Fibroblast of skin of right quadriceps (primary cell): ENCODE measurements at places on chromosomes 2 and 18.

GRCh38 chr2:71700041-71700657, 246.8 kb downstream of the DYSF start:
- no peak for DNase-seq

- DNase-seq, result no peak
These were observed 220.2 kb downstream of the SUCLG1 start for GRCh38 chr2:84238907-84239306.

DNA sequence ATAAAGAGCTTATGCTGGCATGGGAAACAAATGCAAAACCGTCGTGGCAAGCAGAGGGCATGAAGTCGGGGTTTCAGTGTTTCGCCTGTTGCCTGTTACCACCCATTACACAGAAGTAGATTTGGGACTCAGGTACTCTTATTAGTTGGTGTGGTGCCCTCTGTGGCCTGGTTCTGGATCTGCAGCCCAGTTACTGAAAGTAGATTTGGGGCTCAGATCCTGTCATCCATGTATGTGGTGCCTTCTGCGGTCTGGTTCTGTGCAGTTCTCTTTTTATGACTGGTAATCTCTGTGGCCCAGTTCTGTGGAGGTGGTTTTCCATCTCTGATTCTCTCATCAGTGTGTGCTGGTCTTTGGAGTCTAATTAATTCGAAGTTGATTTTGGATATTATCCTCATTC, 45.2 kb downstream of the ADNP2 start:
- DNase-seq, result no peak

DNA sequence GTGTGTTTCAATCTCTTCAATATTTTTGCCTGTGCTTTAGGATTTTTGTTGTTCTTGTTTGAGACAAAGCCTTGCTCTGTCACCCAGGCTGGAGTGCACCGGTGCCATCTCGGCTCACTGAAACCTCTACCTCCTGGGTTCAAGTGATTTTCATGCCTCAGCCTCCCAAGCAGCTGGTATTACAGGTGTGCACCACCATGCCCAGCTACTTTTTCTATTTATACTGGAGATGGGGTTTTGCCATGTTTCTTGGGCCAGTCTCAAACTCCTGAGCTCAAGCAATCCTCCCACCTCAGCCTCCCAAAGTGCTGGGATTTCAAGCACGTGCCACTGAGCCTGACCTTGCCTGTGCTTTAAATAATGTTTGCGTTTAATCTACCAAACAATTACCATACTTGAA, 43.1 kb upstream of the DOK6 start:
- DNase-seq, result no peak

DNA sequence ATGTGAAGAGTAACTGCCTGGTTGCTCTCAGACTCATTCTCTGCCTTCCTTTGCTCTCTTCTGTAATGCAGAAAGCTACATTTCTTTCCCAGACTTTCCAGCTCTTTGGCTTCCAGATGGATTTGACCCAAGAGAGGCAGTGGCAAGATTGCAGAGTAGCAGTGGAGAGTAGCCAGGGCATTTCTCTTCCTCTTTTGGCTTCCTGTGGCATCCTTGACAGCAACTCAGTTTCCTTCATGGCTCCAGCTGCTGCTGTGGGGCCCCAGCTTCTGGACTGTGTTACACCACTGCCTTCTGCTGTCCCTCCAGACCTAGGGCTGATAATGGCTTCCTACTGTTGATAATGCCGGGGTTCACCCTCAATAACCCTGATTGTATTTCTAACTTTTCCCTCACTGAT, 469.4 kb upstream of the SPRED2 start:
- no peak for DNase-seq

GRCh38 chr18:31659576-31660177, 24.7 kb downstream of the B4GALT6 start:
- no peak for DNase-seq

DNA sequence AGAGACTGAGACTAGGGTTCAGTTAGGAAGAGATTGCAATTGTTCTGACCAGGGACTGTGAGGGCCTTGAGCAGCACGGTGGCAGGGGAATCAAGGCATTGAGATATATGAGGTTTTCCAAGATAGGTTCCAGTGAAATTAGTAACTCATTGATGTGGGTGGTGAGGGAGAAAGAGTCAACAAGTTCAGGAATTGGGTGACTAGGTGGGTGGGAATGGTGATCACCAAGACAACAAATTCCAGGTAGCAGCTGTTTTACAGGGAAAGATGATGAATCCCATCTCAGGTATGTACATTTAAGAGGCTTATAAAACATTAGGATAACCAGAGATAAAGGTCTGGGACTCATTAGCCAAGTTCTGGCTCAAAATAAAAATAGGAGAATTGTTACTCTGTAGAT, 251.5 kb upstream of the MGAT5 start:
- no peak for DNase-seq

DNA sequence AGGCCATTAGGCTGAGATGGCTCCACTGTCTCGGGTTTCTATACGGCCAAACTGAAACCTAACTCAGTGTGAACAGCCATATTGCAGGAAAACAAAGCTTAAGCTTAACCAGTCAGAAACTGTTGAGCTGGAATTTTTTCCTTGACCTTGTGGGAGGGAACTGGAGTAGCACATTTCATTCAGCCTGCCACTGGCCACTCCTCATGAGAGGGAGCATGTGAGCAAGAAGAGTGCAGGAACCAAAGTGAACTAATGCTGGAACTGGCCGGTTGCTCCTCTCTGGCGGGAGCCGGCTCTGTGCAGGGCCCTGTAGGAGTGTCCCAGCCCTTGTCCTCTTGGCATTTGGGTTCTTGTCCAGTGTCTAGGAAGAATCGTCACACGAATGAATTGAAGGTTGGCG, 5.9 kb upstream of the POLE4 start:
- no peak for DNase-seq

DNA sequence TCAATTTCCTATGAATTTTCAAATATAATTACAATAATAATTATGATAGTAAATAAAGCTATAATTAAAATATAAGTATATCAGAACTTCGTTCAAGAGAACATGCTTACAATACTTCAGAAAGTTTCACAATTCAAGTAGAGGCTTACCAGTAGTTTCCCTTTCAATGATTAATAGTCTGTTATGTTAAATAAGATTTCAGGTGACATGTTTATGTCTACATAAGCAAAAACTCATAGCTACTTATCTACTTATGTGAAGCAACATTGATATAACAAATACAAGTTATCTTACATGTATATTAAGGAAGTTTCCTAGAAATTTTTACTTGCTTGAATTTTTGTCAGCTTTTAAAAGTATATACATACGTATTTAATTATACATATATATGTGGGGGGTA, 4.5 kb upstream of the COL3A1 start:
- peak; percentile 21 for DNase-seq

- no peak for DNase-seq
These were observed 27.8 kb downstream of the VWA3B start for GRCh38 chr2:98114643-98115330.

GRCh38 chr18:13548106-13548819, 178.1 kb downstream of the FAM210A start:
- no peak for DNase-seq

- DNase-seq, result no peak
These were observed 586.8 kb upstream of the CNTNAP5 start for GRCh38 chr2:123438251-123438650.

DNA sequence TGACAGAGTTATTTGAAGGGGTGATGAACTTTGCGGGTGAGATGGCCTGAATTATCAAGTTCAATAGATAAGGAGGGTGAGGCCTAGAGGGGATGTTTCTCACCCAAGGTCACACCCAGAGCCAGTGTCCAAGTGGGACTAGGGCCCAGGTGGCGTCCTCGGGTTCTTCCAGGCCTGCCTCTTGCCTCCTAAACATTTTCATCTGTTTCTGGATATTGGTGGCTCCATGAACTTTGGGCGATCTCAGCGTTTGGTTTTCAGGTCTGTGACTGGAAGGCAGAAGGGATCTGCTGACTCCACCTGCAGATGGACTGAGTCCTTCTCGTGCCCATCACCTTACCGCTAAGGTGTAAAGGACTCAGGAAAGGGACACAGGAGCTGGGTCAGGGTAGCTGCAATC, 137.3 kb downstream of the DDX1 start:
- DNase-seq, result no peak

DNA sequence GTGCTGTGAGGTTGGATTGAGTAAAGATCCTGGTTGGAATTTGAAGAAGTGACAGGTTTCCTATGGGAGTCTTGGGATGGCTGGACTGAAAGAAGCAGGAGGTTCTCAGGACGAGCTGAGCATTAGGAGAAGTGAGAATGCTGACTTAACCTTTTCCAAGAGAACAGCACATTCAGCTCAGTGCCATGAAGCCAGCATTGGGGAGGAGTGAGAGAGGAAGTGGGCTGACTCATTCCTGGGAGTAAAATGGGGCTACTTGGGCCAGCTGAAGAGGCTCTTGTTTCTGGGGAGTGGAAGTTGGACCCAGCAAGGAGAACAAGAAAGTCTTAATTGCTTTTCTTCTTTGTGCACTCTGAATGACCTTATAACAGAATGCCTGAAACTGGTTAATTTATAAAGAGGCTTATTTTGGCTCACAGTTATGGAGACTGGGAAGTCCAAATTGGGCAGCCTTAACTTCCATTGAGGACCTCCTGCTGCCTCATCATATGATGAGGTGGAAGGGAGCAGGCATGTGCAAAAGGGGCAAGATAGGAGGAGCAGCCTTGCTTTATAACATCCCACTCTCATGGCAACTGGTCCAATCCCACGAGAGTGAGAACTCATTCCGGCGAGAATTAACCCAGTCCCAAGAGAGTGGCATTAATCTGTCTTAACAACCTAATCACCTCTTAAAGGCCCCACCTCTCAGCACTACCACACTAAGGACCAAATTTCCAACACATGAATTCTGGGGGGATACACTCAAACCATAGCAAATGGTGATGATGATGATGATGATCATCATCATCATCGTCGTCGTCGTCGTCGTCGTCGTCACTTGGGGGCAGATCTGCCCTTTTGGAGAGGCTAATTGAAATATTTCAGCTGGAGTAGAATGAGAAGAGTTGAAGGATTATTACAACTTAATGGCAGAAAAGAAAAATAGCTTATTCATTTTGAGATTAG, 26.1 kb downstream of the DGUOK start:
- peak; percentile 28 for DNase-seq

DNA sequence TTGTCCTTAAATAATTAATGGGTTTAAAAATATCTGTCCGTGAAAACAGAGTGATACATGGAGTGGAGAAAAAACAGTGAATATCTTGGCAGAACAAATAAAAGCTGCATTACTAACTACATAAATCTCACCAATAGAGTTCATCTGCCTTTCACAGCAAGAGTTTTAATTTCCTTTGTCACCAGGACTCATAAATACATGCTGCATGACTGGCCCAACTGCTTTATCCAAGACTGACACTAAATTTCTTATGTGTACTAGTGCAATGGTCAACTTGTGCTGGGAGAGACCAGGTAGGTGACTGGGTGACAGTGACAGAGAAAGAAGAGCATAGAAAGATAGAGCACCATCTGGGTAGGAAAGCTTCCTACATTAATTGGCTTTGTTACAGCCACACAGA, 402.8 kb downstream of the RAD51AP2 start:
- no peak for DNase-seq
